ENCODE measurements at places on chromosomes 1 and 21. TPM values are rescaled to one million over a fixed set of nuclear protein-coding genes. Genes with fewer than 3 reads are reported as not detected.

MAP3K6 gene
- 75.5 TPM for total RNA-seq

DNA sequence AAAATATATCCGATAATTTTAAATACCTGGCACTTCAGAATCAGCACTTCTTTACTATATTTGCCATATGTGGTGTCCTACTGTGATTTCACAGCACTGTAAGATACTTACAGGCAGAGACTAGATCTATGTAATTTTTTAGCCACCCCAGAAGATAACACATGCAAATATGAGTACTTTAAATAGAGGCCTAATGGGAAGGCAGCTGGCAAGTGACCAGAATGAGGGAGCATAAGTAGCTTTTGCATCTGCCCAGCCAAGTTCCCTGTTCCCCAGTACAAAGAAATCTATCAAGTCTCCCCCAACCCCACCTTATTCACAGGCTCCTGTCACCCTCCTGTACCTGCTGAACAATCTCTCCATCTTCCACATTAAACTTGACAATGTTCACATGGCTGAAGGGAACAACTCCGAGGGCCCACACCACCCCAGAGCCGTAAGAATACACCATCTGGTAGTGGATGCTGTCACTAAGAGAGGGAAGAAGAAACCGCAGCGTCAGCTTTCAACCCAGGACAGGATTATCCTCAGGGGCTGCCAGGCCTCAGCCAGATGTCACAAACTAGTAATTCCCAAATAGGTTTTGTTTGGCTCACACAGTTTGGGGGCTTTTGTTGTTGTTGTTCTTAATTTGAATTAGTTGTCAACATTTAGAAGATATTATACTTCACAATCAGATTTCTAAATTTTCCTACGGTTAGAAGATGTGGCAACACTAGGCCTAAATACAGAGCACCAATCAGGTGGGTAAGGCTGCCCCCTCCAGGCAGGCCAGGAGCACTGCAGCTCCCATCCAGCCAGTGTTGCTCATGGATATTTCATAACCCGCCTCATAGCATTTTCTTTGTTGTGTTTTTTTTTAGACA is 10.4 kb downstream of the EMC1 start:
- peak; percentile 74 for DNase-seq

GRCh38 chr1:26697431-26697977 is 1.7 kb downstream of the ARID1A start:
- no peak for DNase-seq

- no peak for DNase-seq
Observed at GRCh38 chr21:18204931-18205330, 39.7 kb upstream of the CHODL start.
